Cardiac septum (tissue), 1 donor: ENCODE measurements at places on chromosomes 12 and 14. TPM values are rescaled to one million over a fixed set of nuclear protein-coding genes. Genes with fewer than 3 reads are reported as not detected.

The RHEBL1 gene
- total RNA-seq, result 0.38 TPM

The IL31 gene
- total RNA-seq, result not detected

The TBX5 gene
- 34.6 TPM for total RNA-seq

DNA sequence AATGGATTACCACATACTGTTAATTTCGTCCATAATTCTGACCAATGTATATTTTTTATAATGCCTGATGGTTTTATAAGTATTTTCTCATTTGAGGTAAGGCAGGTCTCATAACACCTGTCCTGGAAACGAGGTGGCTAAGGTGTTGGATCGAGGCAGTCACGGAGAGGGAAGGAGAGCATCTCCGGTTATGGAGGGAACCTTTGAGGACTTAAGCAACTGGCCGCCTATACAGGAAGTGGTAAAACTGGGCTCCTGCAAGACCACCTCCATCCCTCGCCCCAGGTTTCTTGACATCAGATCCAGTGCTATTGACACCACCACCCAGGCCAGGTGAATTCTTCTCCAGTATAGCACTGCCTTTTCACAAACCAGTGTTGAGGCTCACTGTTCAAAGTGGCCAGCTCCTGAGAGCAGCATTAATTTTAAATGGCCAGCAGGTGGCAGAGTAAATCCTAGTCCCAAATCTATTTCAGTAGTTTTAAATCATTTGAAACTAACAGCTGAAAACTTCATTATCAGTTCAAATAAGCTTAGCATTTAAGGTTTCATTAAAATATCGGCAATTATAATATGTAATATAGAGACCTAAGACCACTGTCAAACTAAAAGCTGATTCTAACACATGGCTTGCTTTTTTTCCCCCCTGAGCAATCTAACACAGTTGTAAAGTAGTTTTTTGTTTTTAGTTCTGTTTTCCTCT is 100.8 kb downstream of the PPM1A start:
- DNase-seq, result no peak

GRCh38 chr12:66739940-66740651 is 61.2 kb upstream of the GRIP1 start:
- DNase-seq, result no peak

GRCh38 chr14:105450864-105451720 is 23.5 kb upstream of the CRIP2 start:
- no peak for DNase-seq

GRCh38 chr12:7602277-7602676 is 63.4 kb downstream of the APOBEC1 start:
- no peak for DNase-seq

GRCh38 chr12:88985631-88986030 is 366.7 kb downstream of the DUSP6 start:
- no peak for DNase-seq

- no peak for DNase-seq
Measured at GRCh38 chr14:57066463-57066862, 202.2 kb downstream of the EXOC5 start.

DNA sequence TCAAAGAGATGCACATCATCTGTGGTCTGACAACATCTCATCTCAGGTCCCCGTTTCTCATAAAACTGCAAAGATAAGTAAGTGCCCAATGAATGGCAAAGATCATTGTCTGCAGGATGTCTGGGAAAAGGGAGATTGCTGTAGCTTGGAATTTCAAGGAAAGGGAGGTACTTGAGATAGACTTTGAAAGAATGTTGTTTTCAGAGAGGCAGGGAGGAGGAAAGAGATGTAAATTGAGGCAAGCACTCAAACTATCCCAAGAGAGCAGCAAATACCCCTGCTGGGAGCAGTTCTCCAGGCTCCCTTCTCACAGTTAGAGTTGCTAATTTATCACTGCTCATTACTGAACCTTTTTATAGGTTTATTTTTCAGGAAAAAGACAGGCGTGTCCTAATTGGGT is 107.1 kb downstream of the MYRFL start:
- DNase-seq, result no peak

GRCh38 chr12:20557096-20557495 is 138.0 kb upstream of the SLCO1C1 start:
- no peak for DNase-seq
